ENCODE measurements at places on chromosomes 16 and 17.

DNA sequence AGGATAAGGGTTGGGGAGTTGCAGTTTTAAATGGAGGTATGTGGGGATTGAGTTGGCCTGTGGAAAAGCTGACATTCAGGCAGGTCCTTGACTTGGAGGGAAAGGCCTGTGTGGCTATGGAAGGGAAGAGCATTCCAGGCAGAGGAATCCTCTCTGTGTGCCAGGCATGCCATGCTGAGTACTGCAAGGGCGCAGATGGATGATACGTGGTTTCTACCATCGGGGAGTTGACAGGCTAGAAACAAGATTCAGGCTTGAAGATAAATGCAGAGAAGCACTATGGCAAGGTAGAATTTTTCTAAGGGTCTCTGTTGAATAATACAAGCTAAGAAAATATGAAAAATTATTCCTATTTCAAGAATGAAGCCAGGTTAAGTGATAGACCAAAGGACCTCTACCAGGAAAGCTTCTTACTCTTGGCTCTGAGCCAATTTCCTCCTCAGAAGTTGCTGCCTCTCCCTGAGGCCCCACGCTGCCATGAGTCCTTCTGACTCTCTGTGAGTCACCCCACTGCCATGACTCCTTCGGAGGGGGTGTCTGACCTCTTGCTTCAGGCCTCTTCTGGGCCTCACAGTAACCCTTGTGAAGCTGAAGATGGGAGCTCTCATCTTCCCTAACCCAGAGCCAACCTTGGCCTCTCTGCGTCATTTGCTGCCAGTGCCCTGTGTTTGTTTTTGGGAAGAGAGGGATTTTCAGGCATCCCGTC lies 75.8 kb downstream of the WNT3 start:
- DNase-seq: no peak

DNA sequence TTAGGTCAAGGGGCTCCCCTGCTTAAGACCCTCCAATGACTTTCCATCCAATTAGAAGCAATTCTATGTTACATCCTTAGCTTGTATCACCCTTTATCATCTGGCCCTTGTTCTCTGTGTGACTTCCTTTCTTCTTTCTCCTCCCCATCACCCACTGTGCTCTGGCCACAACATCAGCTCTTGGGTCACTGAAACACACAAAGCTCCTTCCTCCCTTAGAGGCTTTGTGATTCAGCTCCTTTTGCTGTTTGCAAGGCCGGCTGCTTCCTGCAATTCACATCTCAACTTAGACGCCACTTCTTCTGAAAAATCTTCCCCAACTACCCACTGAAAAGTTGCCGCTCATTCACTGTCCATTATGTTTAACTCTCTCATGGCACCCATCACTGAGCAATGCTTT lies 130.9 kb upstream of the CACNG3 start:
- DNase-seq: no peak

GRCh38 chr17:40471846-40472732 lies 28.8 kb downstream of the IGFBP4 start:
- no peak for DNase-seq

- DNase-seq: no peak
These were observed 406.5 kb downstream of the SHISA9 start for GRCh38 chr16:13307851-13308250.
